ENCODE measurements at places on chromosomes 13 and 19.

GRCh38 chr13:29471551-29471950 is 123.9 kb downstream of the SLC7A1 start:
- no peak for DNase-seq

- no peak for DNase-seq
Measured at GRCh38 chr19:34232566-34233481, 21.5 kb upstream of the GARRE1 start.

DNA sequence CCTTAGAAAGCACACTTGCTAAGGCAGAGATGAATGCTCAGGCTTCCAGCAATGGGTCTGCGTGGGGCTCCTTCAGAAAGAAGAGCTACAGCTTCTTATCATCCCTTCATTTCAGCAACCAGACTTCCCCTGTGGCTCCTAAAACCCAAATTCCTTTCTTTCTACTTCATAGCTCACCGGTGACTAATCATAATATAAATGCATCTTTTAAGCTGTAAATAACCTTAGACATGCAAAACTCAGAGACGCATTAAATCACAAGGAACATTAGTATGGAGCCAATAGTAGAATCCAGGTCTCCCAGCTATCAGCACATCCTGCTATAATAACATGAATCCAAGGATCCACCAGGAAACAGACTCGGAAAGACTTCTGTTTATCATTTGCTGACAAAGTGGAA is 375.6 kb downstream of the COG6 start:
- no peak for DNase-seq

DNA sequence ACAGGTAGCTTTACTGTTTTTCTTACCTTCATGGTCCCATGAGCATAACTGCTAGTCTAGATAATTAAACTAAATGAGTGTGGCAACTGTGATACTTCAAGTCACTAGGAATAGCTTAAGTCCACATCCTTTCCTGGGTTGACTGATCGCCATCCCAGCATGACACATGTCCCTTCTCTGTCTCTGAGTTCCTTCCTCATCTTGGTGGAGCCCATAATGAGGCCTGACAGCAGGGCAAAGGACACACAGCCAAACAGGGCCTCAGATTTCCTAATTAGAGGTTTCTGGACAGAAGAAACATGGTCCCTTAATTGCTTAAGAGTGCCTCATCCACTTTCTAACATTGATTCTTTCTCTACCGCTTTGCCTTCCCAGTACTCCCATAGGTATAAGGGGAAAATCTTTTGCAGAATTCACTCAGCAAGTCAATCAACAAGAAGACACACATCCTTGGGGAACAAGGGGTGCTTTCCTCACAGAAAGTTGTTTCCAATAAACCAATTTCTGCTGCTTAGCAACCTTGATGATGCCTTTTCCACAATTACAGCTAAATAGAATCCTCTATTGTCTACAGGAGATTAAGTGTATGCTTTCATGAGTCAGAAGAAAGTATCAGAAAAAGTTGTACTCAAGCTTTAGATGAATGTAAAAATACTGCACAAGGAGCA is 208.3 kb upstream of the SERP2 start:
- DNase-seq, result no peak

- peak; percentile 88 for DNase-seq
Measured at GRCh38 chr13:75480671-75481175, 1.2 kb downstream of the TBC1D4 start.

- no peak for DNase-seq
Measured at GRCh38 chr19:10566408-10566657, 523 bp upstream of the KRI1 start.

DNA sequence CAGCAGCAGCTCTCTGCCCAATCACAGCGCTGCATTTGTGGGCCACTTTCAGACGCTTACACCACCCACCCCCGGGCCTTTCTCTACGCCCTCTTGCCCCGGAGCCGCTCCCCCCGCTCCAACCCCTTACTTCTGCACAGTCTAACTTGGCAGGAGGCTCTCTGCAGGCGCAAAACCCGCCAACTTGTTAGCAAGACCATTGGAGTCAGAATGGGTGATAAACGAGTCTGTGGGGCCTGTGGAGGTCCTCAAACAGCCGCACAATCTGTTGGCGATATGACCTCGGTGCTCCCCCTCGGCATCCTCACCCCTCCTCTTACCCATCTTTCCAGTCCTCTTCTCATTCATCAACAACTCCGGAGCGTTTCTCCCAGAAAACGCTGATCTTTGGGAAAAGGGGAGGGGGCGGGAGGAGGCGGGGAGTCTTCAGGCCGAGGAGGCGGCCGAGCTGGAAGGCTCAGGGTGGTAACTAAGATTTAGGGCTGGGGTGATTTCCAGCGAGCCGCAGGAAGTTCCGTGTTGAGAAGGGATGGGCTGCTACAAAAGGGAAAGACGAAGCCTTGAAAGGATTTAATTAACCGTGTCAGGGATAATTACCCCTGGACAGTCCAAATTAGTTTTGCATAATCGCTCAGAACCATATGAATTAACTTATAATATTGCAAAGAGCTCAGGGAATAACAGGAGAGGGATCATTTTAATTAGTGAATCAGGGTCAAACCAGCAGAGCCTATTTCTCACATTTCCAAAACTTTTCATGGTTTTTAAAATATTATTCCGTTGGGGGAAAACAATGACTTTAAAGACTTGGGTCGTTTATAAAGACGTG is 4.1 kb downstream of the SOX21 start:
- DNase-seq, result peak; percentile 62

GRCh38 chr19:49863935-49864320 is 3.4 kb downstream of the PNKP start:
- no peak for DNase-seq

Data from NCI-H146 (cell line).